Activated CD8-positive, alpha-beta T cell treated with anti-CD3 and anti-CD28 coated beads for 36 hours (primary cell): ENCODE measurements at places on chromosomes 5 and 9.

GRCh38 chr5:132773114-132773513 lies 3.9 kb downstream of the SEPTIN8 start:
- no peaks in the 10 kb centered on the region for H3K36me3 ChIP-seq
- DNase-seq, result no peak
- no peak overlapping the region for H3K27ac ChIP-seq
- peaks cover 4% of the 10 kb centered on the region for H3K4me1 ChIP-seq
- H3K27me3 ChIP-seq, result peaks cover 3% of the 10 kb centered on the region
- H3K4me3 ChIP-seq, result no peak overlapping the region

- H3K27me3 ChIP-seq, result no peaks in the 10 kb centered on the region
- H3K4me1 ChIP-seq, result no peaks in the 10 kb centered on the region
- no peak overlapping the region for H3K4me3 ChIP-seq
- no peak overlapping the region for H3K27ac ChIP-seq
- no peak for DNase-seq
- H3K36me3 ChIP-seq, result no peaks in the 10 kb centered on the region
Measured at GRCh38 chr5:83965441-83965840, 244.8 kb upstream of the HAPLN1 start.

DNA sequence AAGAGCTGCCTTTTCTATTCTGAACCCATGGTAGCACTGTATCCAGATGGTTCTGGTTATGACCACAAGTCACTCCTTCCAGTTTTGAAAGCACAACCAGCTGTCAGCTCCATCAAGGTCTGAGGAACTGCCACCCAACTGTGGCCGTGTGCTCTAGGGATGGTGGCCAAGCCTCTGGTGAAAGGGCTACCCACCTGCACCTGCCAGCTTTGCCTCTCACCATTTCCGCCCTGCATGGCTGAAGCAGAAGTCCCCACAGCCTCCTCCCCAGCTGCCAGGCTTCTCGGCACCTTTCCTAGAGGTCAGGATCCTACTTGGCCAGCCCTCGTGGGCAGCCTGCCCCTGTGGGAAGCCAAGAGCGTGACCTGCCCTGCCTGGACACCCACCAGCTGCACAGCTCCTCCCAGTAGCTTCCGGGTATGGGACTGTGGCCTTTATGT lies 16.8 kb downstream of the SEMA5A start:
- no peak for DNase-seq
- H3K36me3 ChIP-seq, result no peaks in the 10 kb centered on the region
- H3K4me1 ChIP-seq, result no peaks in the 10 kb centered on the region
- no peak overlapping the region for H3K27ac ChIP-seq
- no peak overlapping the region for H3K4me3 ChIP-seq

GRCh38 chr5:119363936-119364335 lies 8.1 kb downstream of the TNFAIP8 start:
- H3K4me3 ChIP-seq, result peak overlapping the region; percentile 47
- H3K4me1 ChIP-seq, result peaks cover 91% of the 10 kb centered on the region
- peak; percentile 28 for DNase-seq
- no peaks in the 10 kb centered on the region for H3K27me3 ChIP-seq

DNA sequence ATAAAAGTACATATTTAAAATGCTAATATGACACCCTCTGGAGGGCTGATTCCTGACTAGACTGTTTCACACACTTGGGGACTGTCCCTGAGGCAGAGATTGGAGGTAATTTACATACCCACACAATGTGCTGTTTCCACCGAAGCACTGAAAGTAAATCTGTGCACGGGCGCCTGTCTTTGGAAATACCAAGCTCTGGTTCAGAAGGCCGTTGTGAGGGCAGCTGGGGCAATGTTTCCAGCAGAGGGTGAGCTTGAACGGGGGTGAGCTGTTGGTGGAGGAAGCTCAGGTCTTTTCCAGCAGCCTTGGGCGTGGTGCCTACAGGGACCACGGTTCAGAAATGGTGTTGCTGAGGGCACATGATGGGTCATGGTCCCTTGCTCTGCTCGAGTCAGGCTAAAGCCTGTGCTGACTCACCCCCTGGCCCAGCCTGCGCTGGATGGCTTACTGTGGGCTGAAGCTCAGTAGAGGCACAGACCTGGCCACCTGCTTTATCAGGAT lies 25.8 kb upstream of the HMCN2 start:
- peaks cover 2% of the 10 kb centered on the region for H3K27me3 ChIP-seq
- no peak overlapping the region for H3K4me3 ChIP-seq
- DNase-seq, result peak; percentile 83
- H3K36me3 ChIP-seq, result no peaks in the 10 kb centered on the region
- peak overlapping the region; percentile 46 for H3K27ac ChIP-seq

- H3K4me3 ChIP-seq, result no peak overlapping the region
- no peak overlapping the region for H3K27ac ChIP-seq
- H3K27me3 ChIP-seq, result peaks cover 2% of the 10 kb centered on the region
- peaks cover 2% of the 10 kb centered on the region for H3K4me1 ChIP-seq
- DNase-seq, result no peak
Measured at GRCh38 chr5:151638619-151639018, 47.5 kb upstream of the FAT2 start.

DNA sequence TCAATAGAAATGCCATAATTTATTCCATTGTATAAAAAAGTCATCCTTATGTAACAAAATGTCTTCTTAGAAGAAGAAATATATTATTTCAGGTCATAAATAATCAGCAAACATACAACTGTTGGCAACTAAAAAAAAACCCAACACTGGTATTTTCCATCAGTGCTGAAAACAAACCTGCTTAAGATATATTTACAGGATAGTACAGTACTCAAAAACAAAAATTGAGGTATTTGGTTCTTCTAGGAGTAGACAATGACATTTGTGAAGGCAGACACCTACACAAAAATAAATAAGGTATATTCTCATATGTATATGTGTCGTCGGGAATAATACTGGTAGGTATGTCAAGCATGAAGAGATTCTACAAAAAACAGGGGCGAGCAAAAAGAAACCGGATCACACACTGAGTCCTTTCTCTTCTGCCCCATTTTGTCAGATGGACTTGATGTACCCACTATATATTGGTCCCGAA lies 2.9 kb downstream of the DUSP1 start:
- no peak overlapping the region for H3K4me3 ChIP-seq
- no peak for DNase-seq
- peaks cover 20% of the 10 kb centered on the region for H3K36me3 ChIP-seq
- peaks cover 58% of the 10 kb centered on the region for H3K4me1 ChIP-seq
- H3K27me3 ChIP-seq, result no peaks in the 10 kb centered on the region

- no peaks in the 10 kb centered on the region for H3K4me1 ChIP-seq
- H3K27me3 ChIP-seq, result no peaks in the 10 kb centered on the region
- H3K27ac ChIP-seq, result no peak overlapping the region
- DNase-seq, result no peak
Measured at GRCh38 chr9:110788871-110789270, 120.3 kb downstream of the MUSK start.

DNA sequence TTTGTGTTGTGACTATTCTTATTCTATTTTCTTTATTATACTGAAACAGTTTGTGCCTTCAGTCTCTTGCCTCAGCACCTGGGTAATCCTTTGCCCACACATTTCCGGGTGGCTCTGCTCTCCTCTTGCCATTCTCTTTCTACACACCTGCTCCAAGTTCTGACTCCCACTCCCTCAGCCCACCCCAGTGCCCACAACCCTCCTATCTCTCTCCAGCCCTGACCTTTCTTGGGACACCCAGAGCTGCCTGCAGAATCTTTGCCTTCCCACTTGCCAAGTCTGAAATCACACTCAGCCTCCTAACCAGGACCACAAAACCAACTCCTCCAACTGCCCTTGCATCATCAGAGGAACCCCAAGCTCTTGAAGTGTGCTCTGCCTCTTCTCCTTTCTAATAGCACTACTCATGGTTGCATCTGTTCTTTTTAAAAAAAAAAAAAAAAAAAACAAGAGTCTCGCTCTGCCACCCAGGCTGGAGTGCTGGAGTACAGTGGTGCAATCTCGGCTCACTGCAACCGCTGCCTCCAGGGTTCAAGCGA lies 4.1 kb downstream of the SWI5 start:
- peaks cover 21% of the 10 kb centered on the region for H3K4me1 ChIP-seq
- no peak overlapping the region for H3K27ac ChIP-seq
- H3K36me3 ChIP-seq, result no peaks in the 10 kb centered on the region
- H3K27me3 ChIP-seq, result no peaks in the 10 kb centered on the region
- no peak for DNase-seq

DNA sequence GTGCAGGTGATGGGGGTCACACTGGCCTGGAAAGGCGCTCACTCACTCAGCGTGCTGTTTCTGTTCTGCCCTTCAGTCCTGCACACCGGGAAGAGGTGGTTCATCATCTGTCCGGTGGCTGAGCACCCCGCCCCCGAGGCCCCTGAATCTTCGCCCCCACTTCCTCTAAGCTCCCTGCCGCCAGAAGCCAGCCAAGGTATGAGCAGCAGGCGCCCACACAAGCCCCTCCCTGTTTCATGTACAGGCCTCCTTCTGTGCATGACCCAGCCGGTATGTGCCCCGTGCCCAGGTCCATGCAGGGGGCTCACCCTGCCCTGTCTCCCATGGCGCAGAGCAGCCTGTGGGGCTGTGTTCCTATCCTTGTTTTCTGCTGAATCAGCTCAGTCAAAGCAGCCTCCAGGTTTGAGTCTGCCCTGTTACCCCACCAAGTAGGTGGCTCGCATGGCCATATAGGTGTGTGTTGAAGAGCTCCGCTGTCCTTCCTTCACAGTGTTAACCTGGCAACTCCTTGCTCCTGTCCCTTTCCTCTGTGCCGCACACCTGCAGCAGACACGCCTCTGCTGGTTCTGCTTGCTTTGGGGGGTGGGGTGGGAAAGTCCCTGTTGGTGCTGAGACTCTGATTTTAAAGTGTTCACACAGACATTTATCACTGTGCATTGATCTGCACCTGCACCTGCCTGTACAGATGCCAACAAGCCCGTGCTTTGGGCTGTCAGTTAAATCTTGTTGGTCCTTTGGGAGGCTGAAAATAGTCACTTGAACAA lies 84.8 kb downstream of the WNK2 start:
- H3K4me1 ChIP-seq, result peaks cover 12% of the 10 kb centered on the region
- no peaks in the 10 kb centered on the region for H3K36me3 ChIP-seq
- peak overlapping the region; percentile 32 for H3K27ac ChIP-seq
- H3K27me3 ChIP-seq, result peaks cover 2% of the 10 kb centered on the region
- peak overlapping the region; percentile 24 for H3K4me3 ChIP-seq
- peak; percentile 64 for DNase-seq

DNA sequence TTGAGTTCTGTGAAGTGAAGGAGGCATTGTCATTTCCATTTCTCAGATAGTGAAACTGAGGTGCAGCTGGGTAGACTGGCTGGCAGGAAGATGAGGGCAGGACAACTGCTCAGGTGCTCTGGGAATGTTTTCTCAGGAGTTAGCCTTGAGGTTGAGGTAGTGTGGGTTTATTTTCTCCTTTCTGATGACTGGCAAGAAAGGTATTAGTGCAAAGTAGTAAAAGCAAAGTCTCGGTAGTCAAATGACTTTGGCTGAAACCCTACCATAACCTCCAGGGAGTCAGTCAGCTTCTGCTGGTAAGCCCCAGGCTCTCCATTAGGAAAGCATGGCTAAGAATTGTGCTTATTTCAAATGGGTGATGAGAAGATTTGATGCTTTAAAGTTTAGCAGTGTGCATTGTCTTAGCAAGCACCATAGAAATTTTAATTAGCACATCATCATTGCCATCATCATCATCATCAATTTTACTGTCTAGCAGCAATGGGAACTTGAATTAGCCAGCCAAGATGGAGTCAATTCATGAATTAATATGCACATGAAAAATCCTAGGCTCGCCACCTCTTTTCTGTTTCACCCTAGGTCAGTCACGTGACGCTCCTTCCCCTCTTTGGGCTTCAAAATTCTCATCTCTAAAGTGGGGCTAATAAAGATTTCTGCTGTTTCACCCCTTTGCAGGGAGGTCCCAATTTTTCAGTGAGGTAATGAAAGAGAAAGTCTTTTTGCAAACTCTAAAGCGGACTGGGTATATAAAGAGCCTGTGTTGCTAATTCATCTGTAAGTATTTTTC lies 10.7 kb upstream of the PAPPA start:
- H3K27me3 ChIP-seq, result peaks cover 4% of the 10 kb centered on the region
- H3K27ac ChIP-seq, result no peak overlapping the region
- no peaks in the 10 kb centered on the region for H3K36me3 ChIP-seq
- H3K4me1 ChIP-seq, result no peaks in the 10 kb centered on the region
- no peak for DNase-seq
- H3K4me3 ChIP-seq, result no peak overlapping the region

DNA sequence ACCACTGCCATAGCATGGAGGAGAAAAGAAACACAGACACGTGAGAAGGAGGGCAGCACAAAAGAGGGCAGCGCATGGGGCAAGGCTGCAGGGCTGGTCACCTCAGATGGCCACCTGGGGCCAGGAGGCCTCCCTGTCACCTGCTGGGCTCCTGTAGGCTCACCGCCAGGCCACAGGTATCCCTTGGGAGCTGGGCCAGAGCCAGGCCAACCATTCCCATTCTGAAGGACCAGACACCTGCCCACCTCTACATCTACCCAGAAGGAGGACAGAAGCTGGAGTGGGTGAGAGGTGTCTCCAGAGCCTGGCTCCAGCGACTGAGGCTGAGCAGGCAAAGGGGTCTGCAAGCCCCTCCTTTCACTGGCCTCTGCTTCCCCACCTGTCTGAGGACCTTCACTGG lies 103.1 kb downstream of the PAX5 start:
- DNase-seq, result no peak
- no peak overlapping the region for H3K27ac ChIP-seq
- H3K4me3 ChIP-seq, result no peak overlapping the region
- peaks cover 16% of the 10 kb centered on the region for H3K27me3 ChIP-seq

DNA sequence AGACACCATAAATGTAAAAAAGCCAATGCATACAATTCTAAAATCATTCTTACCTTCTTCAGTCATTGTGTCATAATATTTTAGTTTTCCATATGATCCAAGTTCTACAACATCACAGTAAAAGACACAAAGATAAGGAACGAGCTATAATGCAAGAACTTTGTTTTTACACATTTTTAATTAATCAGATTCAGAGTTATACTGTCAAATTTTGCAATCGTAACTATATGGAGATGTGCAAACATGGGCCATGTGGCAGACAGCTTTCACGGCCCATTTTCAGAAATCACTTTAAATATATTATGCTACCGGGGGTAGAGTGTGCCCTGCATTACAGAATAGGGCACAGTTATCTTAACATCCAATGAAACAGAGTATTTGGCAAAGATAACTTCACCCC lies 188.4 kb downstream of the ACER2 start:
- H3K4me1 ChIP-seq, result no peaks in the 10 kb centered on the region
- no peaks in the 10 kb centered on the region for H3K36me3 ChIP-seq
- no peak for DNase-seq
- peaks cover 7% of the 10 kb centered on the region for H3K27me3 ChIP-seq

DNA sequence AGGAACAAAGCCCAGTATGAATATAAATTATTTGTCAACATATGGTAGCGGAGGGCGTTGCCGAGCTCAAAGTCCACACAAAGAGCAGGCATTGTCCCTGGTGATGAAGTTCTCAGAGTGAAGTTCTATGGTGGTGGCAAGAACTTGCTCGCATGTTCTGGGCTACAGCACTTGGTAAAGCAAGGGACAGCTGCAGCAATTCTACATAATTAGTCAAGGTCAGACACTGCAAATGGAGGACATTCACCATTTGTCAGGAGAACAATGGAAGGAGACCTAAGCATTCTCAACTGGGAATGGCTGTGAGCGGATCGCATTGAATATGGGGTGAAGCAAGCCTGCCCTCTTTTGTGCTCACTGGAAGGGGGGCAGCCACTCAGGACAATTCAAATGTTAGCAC lies 503.8 kb upstream of the ADAMTS16 start:
- no peaks in the 10 kb centered on the region for H3K4me1 ChIP-seq
- DNase-seq, result no peak
- no peak overlapping the region for H3K4me3 ChIP-seq
- H3K36me3 ChIP-seq, result no peaks in the 10 kb centered on the region

- H3K36me3 ChIP-seq, result no peaks in the 10 kb centered on the region
- DNase-seq, result no peak
- peaks cover 2% of the 10 kb centered on the region for H3K27me3 ChIP-seq
- no peak overlapping the region for H3K4me3 ChIP-seq
Measured at GRCh38 chr9:18595597-18595996, 121.6 kb downstream of the ADAMTSL1 start.
